ENCODE measurements at places on chromosomes 13 and 19.

DNA sequence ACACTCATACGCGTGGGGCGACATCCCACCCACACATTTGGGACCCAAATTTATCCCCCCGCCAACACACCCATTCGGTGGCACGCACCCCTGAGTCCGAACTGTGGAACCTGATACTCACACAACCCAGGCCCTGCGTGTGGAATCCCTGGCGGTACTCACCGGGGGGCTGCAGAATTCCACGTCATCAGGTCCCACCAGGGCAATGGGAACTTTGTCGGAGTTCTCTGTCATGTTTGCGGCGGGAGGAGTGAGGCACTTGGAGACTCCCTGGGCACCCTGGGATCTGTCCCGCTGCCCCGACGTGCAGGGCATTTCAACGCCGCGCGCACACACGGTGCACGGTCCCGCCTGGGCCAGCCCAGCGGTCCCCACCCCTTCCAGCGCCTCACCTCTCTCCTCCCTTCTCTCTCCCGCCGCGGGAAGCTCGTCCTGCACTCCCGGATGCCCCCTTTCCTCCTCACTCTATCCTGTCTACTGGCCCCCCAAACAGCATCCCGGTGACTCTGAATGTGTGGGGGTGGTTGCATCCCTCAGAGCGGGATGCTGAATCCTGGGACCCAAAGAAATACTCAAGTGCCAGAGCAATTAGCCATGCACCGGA, at the start of gene CNMD:
TSS of gene CNMD (minus strand) at position 353 of the 604 bp plus-strand sequence. CDS start at position 234, 119 bp downstream.
- DNase-seq: no peak

DNA sequence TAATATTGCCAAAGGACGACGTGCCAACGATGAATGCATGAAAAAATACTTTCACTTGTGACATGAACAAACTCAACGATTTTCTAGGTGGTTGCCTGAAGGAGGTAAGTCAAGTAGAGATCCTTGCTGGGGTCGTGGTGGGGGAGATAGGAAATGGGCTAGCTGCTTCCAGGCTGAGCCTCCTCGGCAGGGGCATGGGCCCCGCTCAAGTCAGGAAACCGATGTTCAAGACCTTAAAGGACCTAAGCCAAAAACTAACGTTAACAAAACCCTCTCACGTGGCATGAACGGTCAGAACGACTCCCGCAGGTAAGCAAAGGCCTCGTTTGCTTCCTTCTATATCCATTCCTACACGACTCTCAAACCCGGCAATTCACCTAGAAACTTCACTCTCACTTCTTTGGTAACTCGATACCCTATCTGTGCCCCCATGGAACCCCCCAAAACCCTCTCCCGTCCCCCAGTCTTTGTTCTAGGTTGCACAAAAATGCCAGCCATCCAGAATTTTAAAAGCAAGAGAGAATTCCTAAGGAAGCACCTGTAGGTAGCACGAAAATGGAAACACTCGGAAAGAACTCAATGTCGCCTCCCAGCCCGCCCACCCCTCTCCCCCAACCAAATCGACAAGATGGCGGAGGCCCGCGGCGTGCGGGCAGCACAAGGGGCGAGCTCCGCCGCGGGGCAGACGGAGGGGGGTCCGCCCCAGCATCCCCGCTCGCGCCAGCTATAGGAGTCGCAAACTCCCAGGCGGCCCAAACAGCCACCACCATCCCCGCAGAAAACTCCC, 13.6 kb downstream of the ACP4 start:
- no peak for DNase-seq

DNA sequence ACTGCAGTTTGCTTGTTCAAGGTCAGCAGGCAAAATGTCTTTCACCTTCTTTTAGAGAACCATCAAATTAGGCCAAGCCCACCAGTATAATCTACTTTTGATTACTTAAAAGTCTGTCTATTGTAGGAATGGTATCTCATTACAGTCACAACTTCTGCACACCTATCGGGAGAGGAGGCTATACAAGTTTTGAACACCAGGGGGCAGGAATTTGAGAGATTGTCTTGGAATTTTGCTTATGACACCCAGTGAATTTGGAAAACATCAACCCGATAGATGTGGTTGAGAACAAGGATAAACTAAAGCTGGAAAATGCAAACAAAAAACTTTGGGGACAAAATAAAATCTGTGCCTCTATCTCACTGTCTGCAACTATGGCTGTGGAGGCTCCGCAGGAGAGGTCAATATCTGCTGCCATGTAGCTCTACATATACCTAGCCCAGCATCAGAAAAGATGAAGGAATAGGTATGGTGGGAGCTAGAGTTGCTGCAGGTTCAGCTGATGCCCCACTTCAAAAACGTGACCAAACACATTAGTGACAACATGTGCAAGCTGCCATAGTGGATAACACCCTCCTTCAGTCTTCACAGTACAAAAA, 1299.2 kb upstream of the SPRY2 start:
- no peak for DNase-seq

GRCh38 chr13:32840989-32841713, 175.1 kb upstream of the KL start:
- DNase-seq: no peak

DNA sequence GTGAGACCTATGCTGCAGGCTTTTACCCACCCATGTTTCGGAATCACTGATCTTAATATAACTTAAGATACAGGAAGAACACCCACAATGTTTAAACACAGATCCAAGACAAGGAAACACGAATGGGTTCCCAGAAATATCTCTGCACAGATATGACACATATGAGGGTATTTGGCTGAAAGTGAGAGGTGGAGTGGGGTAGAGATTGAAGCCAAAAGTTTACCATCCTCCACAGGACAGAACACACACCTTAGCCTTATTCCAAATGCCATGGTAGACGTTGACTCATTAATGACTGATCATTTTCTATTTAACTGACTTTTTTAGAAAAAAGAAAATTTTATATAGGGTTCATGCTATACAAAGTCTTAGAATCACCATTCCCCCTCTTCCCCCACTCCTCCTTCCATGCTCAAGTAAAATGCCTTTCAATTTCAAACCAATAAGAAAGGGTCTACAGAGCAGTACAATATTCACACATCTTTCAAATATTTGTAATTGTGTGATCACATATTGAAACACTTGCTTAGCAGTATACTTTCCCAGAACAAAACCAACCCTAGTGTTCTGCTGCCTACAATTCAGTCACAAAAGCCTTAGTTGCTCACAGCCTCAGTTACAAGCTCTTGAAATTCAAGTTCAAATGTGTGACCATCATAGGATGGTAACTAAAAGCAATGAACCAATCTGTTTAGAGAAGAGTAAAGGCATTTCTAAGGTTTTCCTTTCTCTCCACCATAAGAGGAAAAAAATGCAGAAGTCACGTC, 11.8 kb upstream of the DOCK9 start:
- DNase-seq: no peak

DNA sequence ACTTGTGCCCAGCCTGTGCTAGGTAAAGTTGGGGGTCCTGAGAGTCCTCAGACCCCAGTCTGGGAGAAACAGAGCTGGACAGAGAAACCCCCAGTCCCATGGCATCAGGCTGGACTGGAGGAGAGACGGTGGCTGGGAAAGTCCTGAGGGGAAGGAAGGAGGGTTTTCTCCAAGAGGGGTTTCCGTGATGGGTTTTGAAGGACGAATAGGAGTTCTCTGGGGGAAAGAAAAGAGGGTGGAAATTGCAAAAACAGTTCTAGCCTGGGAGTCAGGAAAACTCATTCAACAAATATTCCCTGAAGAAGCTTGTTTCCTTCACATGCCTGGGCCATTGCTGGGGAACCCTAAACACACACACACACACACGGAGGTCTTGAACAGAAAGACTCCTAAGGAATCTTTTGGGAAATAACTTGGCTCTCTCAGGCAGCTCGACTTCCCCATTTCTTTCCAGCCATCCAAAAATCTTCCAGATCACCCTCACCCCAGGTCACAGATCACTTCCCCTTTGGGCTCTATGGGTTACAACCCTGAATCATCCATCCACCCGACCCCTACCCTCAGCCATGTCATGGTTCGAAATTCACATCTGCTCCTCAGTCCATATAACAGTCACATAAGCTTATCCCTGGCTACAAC, 47.5 kb downstream of the COLGALT1 start:
- no peak for DNase-seq

DNA sequence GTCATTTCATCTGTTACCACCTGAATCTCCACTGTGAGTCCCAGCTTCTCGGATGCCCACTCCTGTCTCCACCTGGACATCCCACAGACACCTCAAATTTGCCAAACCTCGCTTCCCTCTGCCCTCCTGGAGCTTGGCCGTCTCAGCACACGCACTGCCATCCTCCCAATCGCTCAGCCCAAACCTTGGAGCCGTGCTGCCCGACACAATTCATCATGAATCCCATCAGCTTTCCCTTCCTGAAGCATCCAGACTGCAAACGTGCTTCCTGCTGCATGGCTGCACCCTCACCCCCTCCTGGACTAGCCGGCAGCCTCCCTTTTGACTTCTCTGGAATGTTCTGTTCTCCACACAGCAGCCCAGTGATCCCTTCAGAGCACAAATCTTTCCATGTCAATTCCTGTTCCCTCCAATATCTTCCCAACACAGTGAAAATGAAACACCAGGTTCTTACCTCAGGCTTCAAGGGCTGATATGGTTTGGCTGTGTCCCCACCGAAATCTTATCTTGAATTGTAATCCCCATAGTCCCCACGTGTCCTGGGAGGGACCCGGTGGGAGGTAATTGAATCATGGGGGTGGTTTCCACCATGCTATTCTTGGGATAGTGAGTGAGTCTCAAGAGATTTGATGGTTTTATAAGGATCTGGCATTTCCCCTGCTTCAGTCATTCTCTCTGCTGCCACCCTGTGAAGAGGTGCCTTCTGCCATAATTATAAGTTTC, 1.1 kb upstream of the PROZ start:
- DNase-seq: no peak

GRCh38 chr13:109118521-109118920, 489.1 kb downstream of the MYO16 start:
- no peak for DNase-seq

DNA sequence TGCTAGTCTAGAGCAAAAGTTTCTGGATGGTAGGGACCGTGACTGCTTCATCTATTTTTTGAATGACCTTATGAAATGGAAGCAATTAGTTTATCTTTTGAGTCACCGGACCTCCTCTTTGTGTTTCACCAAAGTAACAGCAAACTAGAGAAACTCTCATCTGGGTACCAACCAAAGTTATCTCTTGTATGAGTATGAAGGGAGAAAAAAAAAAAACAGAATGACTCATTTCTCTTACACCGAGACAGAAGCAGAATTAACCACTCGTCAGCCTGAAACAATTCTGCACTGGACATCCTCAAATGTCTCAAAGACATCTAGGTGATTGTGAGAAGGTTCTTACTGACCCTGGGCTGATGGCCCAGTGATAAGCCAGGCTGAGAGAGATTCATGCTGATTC, 18.3 kb downstream of the ZNF100 start:
- no peak for DNase-seq

DNA sequence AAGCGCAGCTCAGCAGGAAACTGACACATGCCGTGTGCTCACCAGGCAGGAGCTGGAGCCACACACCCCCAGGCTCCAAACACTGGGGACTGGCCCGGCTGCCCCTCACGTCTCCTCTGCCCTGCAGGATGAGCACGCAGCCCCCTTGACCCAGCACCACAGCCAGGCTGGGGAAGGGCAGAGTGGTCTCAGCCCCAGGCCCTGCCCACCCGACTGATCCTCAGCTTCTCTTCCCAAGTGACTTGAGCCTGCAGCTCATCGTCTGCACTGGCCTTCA, 20.3 kb downstream of the GRTP1 start:
- DNase-seq: no peak

- DNase-seq: peak; percentile 33
These were observed 35.9 kb upstream of the ZSCAN5A start for GRCh38 chr19:56350416-56351045.
